ENCODE measurements at places on chromosomes 11 and 22.

GRCh38 chr11:9351321-9351881, 33.1 kb upstream of the IPO7 start:
- DNase-seq = no peak

DNA sequence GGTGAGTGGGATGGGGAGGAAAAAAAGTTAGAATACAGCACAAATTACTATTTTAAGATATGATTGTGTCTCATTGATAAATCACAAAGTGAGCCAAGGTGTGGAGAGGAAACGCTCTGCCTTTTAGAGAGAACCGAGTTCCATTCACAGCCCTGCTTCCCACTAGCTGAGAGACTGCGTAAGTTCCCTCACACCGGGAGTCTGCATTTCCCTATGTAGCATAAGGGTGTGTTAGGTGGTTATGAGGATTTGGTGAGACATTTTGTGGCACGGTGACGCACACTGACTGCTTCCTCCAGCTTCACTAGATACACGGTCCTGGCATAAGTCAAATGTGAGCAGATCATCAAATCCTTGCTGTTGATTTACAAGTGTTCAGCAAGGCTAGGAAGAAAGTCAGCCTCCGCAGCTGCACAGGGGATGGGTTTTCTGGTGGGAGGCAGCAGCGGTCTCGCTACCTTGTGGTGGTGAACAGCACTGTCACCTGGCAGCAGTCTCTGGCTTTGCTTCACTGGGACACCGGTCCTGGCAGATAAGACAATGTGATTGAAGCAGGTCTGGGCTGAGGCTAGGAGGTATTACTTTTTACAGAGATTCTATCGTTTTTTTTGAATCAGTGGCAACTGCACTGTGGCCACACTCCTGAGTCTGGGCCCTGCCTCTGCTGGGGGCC, 312.2 kb upstream of the B3GAT1 start:
- no peak for DNase-seq

DNA sequence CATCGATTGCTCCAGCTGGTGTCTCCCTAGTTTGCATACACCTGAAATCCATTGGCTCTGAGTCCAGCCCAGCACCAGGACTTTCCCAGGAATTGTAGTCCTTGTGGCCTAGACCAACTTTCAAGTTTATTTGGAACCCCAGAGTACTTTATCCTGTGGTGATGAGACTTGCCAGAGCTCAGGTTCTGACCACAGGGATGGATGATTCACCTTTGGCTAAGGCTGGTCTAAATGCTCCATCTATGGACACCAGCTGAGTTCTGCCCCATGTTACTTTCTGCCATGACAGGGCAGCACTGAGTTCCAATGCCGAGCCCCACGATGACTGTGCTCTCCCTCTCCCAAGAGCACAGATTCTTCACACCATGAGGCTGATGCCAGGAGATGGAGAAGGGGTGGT, 17.3 kb upstream of the INSC start:
- DNase-seq = no peak

DNA sequence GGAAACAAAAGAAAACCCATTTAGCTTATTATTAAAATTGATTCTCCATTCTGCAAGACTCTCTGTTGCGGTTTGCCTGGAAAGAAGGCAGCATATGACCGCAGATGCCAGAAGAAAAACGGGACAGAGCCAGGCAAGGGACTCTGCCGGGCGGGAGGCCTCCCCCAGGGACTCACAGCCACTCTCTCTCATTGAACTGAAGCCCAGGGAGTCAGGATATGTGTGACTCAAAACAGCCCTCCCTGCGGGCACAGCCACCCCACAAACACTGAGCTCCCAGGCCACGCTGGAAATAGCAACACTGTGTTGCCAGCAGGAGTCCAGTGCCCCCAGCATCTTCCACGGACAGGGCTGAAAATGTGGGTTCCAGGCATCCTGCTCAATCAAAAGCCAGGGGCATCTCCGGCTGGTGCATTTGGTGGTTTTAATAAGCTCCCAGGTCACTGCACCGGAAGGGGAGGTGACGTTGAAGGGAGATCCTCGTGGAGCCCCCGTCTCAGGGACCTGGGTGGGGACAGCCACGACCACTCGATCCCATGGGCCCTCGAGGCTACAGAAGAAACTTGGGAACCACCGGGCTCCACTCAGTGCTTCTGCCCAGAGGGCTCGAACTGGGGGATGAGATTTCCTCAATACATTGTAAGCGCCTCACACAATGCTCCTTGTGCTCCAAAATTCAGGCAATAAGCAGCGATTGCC, 624.5 kb downstream of the TBC1D22A start:
- no peak for DNase-seq

- DNase-seq = peak; percentile 2
Measured at GRCh38 chr11:106012744-106013143, 9.3 kb downstream of the MSANTD4 start.

GRCh38 chr11:23405350-23405937, 545.2 kb upstream of the CCDC179 start:
- no peak for DNase-seq

- DNase-seq = no peak
Measured at GRCh38 chr11:24934733-24935439, 438.0 kb downstream of the LUZP2 start.

GRCh38 chr11:120878781-120879180, 145.1 kb upstream of the TBCEL start:
- DNase-seq = no peak

GRCh38 chr11:94641167-94641761, 74.1 kb downstream of the PIWIL4 start:
- DNase-seq = no peak

GRCh38 chr11:33769542-33769941, 4.8 kb downstream of the FBXO3 start:
- no peak for DNase-seq

GRCh38 chr11:18575361-18575760, 13.2 kb downstream of the UEVLD start:
- DNase-seq = no peak

- no peak for DNase-seq
Measured at GRCh38 chr22:28906312-28906711, 22.9 kb downstream of the ZNRF3 start.

DNA sequence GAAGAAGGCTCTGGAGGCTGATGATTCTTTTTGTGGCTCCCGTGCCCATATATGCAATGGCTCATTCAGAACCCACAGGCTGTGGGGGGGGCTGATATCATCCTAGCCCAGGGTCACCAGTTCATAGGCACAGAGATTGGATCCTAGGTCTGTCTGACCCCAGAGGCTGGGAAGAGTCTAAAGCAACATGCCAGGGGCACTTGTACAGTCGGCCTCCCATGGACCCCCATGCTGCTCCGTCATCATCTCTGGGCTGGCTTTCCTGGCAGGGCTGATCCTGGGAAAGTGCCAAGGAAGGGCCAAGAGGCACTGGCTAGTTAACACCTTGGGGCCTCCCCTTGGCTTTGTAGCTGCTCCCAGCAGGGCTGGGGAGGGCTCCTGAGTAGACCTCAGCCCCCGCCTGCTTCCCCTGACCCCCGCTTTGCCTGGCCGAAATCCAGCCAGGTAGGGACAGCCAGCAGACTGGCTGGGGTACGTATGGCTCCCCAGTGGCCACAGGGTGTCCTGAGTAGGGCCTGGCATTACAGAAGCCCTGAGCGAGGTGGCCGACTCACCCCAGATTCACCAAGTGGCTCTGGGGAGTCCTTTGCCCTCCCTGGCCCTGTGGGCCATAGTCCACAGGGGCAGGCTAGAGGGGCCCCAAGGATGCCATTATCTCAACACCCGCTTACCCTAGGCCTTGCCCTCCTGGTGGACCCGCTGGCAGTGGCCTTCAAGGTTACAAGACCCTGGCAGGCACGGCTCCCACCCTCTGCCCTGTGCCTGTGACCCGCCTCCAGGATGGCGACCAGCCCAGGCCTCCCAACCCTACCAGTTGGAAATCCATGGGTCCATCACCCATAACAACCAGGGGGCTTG, 22.5 kb downstream of the FADS3 start:
- DNase-seq = no peak

GRCh38 chr11:99766811-99767210, 746.1 kb downstream of the CNTN5 start:
- no peak for DNase-seq

GRCh38 chr22:31647523-31648320, 14.3 kb downstream of the PISD start:
- no peak for DNase-seq

DNA sequence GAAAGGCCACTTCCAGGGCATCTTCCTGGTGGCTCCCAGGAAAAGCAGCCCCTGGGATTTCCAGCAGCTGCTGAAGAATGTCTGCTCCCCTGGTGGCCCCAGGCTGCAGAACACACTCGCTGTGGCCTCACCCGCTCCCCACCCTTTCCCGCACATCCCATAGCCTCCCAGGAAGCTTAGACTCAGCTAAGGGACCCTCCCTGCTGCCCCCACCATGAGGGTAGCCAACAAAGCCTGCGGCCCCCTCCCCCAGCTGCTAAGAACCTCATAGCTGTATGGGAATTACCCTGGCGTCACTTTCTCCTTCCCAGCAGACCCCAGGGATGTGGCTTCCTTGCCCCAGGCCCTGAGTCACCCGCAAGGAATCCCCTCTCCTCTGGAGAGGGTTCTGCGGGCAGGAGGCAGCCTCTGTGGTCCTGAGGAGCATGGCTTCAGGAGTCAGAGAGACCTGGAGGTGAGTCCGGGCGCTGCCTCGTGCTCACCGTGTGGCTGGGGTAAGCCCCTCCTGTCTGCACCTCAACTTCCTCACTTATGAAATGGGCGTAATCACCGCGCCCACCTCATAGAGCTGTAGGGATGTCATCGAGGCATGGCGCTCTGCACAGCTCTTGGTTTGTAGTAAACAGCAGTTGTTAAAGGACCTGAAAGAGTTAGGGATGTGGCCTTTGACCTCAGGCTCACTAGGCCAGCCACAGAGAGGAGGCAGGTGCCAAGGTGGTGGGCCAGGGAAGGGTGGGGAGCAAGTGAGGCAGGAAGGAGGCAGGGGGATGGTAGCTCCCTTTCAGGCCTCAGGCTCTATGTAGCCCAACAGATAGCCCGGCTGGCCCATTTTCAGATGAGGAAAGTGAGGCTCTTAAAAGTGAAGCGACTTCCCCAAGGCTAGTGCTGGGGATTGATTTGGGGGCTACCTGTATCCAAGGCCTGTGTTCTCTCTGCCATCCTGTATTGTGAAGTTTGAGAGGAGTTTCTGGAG, 71.2 kb downstream of the LRRC32 start:
- no peak for DNase-seq

GRCh38 chr11:105073456-105074165, 28.5 kb upstream of the CARD16 start:
- no peak for DNase-seq

- no peak for DNase-seq
Measured at GRCh38 chr11:86627776-86628455, 44.5 kb downstream of the ME3 start.

- DNase-seq = no peak
Measured at GRCh38 chr11:12543596-12544415, 130.4 kb upstream of the TEAD1 start.

- no peak for DNase-seq
Measured at GRCh38 chr22:48442663-48443062, 1385.0 kb downstream of the BRD1 start.

GRCh38 chr11:128210148-128210940, 377.0 kb downstream of the ETS1 start:
- DNase-seq = no peak

DNA sequence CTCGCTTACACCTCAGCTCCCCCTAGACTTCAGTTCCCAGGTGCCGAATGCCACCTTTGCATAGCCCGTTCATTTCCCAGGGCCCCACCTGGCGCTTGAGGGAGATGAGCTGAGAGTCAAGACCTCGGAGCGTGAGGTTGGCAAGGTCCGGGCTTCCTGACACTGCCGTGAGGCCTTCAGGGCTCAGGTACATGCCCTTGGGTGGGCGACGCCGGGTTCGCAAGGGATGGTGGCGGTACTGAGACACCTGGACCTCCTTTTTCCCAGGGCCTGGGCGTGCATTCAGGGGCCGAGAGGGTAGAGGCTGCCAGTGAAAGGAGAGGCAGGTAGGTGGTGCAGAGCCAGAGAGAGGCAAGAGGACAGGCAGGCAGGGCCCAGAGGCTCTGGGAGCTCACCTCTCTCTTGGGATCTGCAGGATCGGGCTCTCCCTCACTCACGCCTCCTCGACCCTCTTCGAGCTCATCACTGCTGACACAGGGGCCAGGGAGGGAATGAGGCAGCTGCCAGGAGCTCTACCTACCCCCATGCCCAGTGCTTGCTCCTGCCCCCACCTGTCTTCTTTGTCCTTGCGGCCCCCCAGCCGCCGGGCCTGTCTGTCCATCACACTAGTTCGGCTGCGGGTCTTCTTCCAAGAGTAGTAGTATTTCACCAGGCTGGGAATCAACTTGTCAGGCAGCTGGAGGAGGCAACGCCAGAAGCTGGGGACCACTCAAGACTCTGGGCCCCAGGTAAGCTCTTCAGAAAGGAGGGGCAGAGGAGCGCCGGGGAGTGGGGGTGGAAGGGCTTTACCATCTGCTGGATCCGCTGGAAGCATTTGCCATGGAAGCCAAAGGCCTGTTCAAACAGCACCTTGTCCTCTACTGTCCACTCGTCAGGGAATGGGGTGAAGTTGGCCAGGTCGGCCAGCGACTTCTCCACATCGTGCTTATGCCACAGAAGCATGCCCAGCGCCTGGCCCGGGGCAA, 2.8 kb downstream of the RCOR2 start:
- no peak for DNase-seq

DNA sequence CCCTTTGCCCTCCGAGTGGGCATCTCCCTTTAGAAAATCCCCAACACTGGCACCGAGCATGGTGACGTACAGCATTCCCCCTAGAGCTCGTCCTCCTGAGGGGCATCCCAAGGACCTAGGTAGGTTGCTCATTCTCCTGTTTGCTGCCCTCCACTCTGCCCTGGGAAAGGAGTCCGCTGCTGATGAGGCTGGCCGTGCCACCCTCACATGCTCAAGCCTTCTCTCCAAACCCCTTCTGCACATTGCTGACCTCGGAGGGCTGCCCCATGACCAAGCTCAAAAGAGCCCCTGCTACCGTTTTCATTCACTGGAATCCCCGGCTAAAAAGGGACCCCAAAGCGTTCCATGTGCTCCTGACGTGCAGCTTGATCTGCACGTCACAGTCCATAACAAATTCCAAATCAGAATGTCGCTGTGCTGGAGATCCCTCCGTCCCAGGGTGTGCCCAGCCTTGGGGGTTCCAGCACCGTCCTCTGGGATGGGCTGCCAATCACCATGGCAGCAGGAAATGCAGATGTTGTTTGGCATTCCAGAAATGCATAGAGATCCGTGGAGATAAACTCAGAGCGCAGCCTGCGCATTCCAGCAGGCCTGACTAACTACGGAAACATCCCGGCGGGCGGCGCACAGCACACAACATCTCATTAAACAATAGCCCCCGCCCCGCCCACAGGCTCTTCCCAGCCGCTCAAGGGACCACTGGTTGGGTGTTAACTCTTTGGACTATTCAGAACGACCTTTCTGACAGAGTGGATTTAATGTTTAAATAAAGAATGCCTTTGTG, 26.3 kb upstream of the GNB1L start:
- DNase-seq = no peak

GRCh38 chr11:67491276-67492068, 8.6 kb downstream of the AIP start:
- no peak for DNase-seq

- DNase-seq = no peak
Measured at GRCh38 chr11:72088076-72088808, 7.6 kb downstream of the LRRC51 start.

- no peak for DNase-seq
Measured at GRCh38 chr11:69295995-69296889, 2.3 kb downstream of the MYEOV start.

Data from NCI-H774 (cell line).